ENCODE measurements at places on chromosomes 5 and 9.

DNA sequence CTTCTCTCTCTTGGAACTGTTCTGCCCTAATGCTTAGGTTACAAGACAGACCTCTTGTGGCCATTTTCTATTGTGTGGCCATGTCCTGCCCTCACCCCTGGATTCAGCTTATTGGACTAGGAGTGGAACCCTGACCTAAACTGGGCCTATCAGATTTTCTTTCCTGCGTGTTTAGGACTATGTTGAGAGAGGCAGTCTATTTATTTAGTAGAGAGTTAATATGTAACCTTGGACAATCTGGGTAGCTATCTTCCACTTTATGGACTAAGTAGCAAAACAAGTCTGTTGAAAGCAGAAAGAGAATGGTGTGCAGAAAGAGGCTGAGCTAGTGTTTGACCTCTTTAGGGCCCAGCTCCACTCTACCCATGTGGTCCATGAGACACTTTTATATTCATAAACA is 82.6 kb upstream of the SMIM32 start:
- DNase-seq = no peak

DNA sequence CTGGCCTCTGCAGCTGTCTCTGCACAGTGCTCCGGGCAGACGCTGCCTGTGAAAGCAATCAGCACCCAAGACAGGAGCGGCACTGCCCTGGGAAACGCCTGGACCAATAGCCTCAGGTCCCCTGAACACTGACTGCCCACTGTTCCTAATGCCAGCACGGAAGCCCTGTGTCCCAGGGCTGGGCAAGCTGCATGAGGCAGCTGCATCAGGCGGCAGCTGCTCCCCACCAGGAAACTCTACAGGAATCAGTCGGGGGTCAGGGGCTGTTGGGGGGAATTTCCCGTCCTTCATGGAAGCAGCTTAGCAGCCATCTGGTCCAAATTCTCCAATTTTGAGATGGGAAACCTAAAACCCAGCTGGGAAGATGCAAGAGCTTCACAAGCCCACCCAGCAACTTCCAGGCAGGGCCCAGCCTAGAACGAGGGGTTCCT is 118.6 kb downstream of the VAV2 start:
- DNase-seq = peak; percentile 68

GRCh38 chr5:14777187-14777586 is 94.4 kb downstream of the ANKH start:
- no peak for DNase-seq

- no peak for DNase-seq
Measured at GRCh38 chr5:180821538-180821937, 18.9 kb upstream of the MGAT1 start.

DNA sequence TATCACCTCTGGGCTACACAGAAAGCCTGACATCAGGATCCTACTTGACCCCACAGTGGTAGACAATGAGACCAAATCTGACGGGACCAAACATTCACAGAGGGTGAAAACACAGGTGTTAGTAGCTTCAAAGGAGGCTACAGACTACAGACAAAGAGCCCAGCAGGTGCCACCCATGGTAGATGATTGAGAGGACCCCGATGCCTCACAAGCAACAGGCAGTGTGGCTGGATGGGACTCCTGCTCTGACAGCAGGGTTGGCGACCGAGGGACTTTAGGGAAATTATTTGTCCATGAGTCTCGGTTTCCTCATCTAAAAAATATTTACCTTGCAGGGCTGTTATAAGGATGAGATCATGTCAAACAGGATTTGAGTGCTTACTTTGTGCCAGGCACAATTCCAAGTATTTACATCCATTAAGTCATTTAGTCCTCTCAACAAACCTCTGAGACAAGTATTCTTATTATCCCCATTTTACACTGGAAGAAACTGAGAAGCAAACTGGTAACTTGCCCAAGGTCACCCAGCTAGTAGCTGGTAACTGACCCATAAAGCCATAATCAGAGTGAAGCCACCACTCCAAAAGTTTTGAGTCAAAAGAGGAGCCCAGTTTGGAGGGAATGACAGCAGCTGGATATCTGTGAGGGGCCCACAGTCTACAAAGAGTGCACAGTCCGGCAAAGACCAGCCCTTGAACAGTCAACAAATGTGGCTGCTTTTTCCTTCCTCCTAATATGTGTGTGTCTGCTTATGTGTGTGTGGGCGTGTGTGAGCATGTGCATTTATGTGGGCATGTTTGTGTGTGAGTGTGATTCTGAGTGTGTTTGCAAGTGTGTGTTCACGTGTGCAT is 502.0 kb downstream of the BNC2 start:
- no peak for DNase-seq

DNA sequence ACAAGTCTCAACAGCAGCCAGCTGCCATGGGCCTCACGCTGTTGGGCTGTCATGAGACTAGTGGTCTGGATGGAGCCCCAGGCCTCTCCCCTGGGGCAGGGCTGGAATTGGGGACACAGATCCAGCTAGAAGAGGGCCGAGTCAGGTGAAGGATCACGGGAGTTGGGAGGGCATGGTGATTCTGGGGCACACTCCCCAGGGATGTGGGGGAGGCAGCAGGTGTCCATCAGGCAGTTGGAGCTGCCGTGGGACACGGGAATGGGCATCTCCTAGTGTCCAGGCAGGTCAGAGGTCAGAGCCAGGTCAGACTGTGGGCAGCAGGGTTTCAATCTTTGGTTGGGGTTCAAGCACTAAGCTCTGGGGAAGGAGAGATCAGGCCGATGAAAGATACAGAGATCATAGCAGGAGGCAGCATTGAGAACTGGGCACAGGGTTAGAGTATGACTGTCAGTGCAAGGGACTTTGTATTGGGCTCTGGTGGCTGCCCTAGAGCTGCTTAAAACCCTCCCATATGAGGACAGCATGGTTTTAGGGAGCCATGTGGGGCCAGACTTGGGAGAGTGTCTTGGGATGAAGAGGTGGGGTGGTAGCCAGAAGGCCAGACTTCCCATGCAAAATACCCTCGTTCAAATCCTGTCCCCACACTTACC is 59.2 kb downstream of the ARHGEF37 start:
- DNase-seq = no peak

DNA sequence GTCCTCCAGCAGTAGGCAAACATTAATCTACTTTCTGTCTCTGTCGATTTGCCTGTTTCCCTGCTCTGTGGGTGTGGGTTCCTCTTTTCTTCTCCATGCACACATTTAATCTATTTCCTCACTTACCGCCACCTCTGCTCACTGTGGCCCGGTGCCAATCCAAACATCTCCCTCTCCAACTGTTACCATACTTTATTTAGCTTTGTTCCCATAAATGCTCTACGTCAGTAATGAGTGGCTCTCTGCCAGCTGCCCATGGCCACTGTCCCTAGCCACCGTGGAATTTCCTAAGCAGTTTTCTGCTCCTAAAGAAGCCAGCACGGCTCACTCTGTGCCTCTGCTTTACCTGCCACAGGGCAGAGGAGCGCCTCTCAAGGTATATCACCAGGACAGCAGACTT is 19.5 kb upstream of the GOLPH3 start:
- peak; percentile 82 for DNase-seq

GRCh38 chr9:136550439-136551289 is 4.8 kb upstream of the NOTCH1 start:
- DNase-seq = no peak

- no peak for DNase-seq
Measured at GRCh38 chr9:127419348-127419747, 4.8 kb upstream of the ZNF79 start.

DNA sequence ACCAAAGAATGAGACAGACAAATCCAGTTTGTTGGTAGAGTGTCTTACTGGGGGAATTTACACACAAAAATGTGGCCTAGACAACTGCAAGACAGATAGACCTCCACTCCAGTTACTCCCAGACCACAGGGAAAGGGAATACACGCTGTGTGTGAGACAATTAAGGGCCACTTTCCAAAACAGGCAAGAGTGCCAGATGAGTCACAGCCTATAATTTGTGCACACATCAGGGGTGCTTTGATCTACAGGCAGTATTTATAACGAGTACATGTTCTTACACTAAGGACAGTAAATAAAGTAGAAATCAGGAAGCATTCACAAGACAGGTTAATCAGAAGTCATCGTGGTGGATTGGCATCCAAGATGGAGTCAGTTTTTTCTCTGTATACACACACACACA is 114.8 kb downstream of the ZNF622 start:
- peak; percentile 97 for DNase-seq

DNA sequence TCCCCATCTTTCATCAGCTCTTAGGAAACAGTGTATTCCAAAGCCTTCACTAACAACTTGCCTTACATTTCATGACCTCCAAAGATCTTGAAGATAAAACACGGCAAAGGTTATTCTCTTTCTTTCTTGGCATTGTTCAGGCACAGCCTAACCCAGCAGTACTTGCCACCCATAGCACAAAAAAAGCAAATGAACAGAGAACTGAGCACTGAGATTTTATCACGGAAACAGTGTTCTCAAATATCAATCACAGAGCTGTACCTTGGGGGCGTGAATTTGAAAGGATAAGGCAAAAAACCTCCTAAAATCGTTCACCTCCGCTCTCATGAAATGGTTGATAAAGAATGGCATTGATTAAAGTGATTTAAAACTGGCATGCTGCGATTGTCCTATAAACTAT is 16.9 kb upstream of the KCNV2 start:
- DNase-seq = no peak

DNA sequence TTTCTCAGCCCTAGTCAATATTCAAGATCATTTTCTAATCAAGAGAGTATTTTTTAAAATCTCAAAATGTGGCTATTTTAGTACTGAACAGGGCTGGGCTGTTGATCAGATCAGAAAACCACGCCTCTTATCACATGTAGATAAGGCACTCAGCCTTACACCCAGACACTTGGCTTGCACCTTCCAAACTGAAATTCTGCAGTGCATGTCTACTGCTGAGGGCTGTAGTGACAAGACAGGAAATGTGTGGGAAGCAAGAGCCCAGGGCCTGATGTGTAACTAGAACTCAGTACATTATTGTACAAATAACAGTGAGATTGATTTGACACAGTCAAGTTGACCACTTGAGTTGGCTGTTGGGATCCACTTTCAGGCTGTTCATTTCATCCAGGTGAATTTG is 48.6 kb downstream of the UBE2QL1 start:
- no peak for DNase-seq

DNA sequence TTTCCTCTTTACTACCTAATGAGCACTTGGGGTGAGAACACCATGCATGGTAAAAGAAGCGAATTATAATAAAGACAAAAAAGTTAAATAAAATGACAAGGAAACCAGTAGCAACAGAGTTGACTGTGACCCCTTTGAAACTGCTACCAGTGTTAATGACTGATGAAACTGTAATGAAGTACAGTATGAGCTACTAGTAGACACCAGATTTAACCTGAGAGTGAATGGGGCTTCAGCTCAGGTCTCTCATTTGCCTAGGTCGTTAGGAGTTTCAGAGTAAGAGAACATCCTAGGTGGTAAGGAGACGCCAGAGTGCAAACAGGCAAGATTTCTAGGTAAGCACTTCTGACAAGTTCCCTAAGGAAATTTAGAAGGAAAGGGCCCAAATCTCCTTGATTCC is 346.4 kb downstream of the BNC2 start:
- no peak for DNase-seq

DNA sequence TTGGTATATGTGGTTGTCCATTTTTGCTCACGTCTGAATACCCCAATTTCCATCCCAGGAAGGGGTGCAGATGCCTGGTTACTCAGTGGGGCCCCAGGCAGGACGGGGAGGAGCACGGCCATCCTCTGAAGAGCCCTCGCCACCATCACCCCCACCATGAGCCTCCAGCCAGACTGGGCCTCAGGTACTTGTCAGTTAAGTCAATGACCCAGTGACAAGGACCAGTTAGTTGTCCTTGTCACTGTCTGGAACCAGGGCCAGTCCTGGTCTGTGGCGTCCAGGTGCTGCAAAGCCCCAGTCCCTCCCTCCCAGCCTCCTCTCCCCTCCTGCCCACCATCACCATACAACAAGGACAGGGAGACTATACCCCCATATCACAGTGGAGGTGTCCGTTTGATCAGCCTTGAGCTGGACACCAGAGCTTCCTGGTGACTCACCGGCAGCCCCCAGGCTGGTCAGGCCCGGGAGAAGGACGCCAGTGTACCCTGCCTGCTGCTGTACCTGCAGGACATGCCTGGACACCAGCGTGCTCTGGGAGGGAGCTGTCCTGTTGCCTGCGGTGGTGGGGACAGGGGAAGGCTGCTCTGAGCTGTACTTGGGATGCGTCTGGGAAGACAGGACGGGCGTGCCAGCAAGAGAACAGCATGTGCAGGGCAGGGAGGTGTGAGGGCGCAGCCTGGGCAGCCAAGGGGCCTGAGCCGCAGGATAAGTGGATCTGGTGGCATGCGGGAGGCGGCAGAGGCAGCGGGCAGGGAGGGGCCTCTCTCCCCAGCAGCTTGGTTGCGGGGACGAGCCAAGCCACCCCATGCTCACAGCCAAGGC is 32.6 kb upstream of the TTLL11 start:
- DNase-seq = no peak

GRCh38 chr5:155229135-155229534 is 215.6 kb downstream of the KIF4B start:
- no peak for DNase-seq

GRCh38 chr9:79592726-79593493 is 21.1 kb downstream of the TLE4 start:
- DNase-seq = no peak

DNA sequence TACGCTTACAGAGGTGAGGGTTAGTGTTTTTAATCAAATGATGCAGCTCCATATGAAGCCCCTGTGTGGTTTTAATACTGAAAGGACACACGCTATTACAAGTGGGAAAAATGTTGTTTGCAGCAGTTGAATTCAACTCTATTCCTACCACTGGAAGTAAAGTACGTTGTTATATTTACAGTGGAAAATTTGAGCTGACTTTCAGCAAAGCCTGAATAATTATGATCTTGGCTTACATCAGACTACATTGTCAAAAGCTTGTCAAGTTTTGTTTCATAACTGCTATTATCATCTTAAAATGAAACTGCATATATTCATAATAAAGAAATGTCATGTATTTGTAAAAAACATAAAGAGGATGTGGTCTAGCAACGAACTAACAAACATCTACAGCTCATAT is 818.5 kb downstream of the SEMA5A start:
- DNase-seq = no peak

DNA sequence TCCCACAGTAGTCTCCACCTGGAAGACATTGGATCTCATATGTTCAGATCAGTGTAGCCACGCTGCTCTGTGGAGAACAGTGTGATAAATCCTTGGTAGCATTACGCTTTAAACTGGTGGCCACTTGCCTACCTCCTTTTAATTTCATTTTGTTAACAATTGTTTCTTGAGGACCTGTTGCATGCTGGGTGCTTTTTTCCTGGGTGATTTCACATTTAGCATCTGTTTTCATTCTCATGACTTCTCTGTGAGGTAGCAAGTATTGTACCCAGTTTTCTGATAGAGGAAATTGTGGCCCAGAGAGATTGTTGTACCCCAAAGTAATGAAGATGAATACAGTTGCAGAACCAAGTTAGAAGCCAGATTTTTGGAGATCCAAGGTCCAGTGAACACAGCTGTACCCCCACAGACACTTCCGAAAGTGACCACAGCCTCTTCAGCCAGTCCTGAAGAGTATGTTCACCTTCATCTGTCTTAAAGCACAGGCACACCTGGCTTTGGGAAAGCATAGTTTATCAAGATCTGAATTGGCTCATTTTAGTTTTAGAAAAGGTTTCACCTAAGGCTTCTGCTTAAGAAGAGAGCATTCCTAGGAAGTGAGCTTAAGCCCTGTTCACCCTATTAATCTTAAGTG is 75.2 kb downstream of the F2RL2 start:
- DNase-seq = no peak

GRCh38 chr5:67093279-67093678 is 103.3 kb downstream of the CD180 start:
- DNase-seq = no peak

- no peak for DNase-seq
Measured at GRCh38 chr9:13131416-13131815, 148.1 kb downstream of the MPDZ start.

GRCh38 chr5:56692359-56693219 is 122.8 kb upstream of the MAP3K1 start:
- DNase-seq = no peak
